ENCODE measurements at places on chromosomes 5 and 9.

DNA sequence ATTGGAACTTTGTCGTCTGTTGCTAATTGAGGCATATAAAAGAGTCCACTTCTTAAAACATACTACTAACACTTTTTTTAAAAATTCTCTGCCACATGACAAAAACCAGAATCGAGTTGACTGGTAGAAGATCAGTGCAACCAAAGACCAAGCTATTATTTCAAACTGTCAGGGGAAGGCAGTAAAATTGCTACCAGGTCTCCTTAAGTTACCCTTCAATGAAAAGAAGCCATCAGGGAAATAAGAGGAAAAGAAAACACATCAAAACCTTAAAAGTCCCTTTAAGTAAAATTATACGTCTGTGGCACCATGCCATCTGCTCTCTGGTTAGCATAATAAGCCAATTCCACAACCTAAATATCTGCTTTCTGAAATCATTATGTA, 9.6 kb downstream of the ZNF608 start:
- no peak for DNase-seq

DNA sequence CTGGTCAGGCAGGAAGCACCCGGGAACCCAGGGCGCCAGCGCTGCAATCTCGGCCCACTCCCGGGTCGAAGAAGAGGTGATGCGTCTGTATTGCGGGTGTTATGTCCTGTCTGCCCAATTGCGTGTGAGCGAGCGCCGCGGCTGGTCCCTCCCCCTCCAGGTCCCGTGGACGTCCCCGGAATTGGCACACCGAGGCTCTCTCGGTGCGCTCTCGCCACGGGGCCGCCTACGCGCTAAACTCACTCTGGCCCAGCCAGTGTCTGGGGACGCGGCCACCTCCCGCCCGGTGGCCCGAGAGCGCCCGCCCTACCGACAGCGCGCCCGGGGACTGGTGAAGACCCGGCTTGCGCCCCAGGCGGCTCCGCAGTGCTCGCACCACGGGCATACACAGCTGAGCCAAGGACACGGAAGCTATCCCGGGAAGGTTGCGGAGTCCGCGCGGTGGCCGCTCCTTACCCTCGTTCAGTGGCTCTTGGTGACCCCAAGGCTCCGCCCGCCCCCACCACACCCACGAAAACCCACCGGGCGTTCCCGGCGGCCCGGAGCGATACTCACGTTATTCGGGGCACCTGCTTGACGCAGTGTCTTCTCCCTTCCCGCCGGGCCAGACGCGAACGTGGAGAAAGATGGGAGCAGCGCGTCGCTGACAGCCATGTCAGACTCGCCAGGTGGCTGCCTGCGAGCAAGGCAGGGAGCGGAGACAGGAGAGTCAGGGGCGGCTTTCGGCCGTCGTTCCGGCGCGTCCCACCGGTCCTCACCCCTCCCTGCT, 1.0 kb downstream of the KLF4 start:
- no peak for DNase-seq

- no peak for DNase-seq
Measured at GRCh38 chr5:87190041-87190440, 77.6 kb upstream of the RASA1 start.

DNA sequence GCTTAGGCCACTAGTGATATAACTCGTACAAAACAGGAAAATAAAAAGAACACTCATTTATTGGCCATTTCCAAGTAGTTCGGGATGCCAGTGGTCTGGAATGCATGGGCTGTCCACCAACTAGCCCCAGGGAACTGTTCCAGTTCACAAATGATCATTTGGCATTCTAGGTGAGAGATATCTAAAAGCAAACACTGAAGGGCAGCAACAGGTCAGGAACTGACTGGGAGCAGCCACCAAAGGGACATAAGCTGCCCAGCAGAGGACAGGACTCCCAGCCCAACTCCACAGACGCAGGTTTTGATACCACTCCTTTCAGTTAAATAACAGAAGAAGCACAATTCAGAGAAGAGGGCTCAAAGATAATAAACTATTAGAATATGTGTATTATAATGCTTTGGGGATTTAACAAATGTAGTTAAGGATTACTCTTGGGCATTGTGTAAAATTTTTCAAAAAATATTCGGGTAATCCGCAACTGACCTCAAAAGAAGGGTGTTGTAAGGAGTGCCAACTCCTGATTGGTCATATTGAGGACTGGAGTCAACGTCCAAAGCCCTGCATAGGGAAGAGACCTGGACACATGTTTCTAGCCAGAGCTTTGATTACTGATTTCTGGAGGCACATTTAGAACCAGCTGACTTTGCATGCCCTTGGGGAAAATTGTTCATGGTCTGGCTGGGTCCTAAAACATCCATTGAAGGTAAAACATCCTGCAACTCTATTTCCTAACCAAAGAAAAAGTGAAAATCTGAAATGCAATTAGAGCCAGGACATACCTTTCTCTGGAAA, 320.0 kb downstream of the DNAH5 start:
- no peak for DNase-seq

GRCh38 chr9:77661566-77662085, 13.5 kb upstream of the GNA14 start:
- no peak for DNase-seq

- no peak for DNase-seq
Measured at GRCh38 chr5:9621379-9621903, 8.7 kb downstream of the TAS2R1 start.

DNA sequence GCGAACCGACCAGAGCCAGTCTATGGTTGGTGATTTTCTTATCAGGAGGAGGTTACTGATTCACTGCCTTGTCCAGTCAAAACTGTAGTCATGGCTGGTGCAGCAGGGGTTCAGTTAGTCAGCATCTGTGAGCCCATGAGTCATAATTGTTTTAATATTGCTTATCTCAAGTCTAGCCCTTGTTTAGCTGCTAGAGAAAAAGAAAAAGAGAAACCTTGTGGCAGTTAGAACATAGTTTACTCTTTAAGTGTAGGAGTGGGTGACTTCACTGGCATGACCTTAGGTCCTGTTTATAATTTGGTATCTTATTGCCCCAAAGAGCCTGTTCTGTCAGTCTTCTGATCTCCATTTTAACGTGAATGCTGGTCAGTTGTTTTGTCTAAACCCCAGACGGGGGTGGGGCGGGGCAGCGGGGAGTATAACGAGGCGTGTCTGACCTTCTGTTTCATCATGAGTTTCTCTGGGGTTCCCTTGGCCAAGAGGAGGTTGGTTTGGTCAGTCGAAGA, 76.9 kb upstream of the NFIL3 start:
- no peak for DNase-seq

- DNase-seq, result no peak
Measured at GRCh38 chr5:132812123-132812765, 858 bp upstream of the SOWAHA start.
